ENCODE measurements at places on chromosomes 12 and 14. TPM values are rescaled to one million over a fixed set of nuclear protein-coding genes. Genes with fewer than 3 reads are reported as not detected.

- no peak for DNase-seq
Measured at GRCh38 chr14:25006961-25007795, 42.8 kb downstream of the STXBP6 start.

DNA sequence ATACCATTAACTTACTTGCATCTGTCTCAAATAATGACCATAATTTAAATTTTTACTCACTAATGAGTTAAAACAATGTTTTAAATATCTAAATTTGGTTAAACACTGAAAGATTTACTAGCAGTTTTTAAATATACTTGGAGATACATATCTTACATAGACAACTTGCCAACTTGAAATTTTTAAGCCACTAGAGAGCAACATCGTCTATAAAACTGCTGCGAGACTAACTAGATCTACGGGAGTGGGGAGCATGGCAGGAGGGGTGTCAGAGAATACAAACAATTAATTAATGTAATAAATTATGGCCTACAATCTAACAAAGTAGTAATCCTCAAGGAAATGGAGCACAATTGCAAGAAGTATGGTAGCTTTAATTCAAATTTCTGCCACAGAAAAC, 120.4 kb downstream of the LRRIQ1 start:
- no peak for DNase-seq

The COA8 gene
- 38.6 TPM for total RNA-seq

The LUM gene
- total RNA-seq = 0.19 TPM

The KRT85 gene
- not detected for total RNA-seq

The CHURC1 gene
- 24.3 TPM for total RNA-seq

DNA sequence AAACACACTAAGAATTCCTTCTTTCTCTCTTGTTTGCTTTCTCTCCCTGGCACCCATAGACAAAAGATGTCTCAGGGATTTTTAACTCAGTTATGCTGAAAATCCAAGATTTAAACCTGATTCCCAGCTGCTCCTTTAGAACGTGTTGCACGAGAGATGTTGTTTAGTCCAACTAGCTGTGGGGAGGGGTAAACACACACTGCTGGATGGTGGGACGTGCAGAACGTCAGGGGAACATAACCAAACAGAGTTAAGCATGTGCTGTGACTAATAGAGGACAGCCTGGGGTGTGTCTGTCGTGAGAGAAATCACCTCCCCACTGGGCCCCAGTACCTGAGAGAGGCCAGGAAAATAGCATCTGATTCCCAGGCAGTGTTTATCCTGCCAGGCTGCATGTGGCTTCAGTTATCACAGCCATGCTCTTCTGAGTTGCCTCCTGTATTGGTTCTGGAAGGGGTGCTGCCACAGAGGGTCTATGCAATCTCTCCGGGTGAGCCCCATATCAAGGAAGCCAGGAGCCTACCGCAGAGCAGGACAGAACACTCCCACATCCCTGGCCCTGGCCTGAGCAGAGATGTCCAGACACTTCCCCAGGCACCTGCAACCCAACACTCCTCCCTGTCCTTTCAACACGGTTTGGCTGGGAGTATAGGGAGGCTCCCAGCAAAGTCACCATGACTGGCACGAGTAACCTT, 112.7 kb upstream of the EGLN3 start:
- no peak for DNase-seq

DNA sequence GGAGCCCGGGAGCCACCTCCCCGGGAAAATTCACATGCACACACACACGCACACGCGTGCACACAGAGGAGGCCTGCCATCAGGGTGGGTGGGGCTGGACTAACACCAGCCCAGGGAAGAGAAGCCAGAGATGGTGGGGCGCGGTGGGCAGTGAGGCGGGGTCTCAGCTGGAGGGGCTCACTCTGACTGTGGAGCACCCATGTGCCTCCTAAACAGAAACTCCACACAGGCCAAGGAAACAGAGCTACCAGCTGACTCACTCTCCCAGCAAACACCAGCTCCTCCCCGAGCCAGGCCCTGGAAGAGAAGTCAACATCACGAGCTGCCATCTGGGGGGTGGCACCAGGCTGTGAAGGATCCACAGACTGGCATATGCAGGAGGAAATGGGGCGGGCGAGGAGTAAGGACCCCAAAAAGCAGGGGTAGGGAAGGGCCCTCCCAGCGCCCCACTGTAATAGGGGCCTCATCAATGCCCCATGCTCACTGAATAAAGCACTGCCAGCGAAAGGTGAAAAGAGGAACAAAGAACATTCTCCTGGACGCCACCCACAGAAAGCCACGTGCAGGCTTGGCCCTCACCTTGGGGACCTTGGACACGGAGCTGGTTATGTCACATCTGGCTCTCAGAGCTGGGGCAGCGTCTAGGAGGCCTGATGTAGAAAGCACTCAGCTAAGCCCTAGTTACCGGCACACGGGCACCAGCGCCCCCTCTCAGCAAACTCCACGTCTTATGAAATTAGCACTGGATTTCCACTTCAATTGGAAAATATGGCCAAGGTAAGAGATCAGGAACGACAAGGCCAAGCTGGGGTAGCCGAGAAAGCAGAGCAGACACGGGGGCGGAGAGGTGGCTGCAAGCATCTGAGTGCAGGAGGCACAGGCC, 8.4 kb upstream of the INF2 start:
- DNase-seq = peak; percentile 52

DNA sequence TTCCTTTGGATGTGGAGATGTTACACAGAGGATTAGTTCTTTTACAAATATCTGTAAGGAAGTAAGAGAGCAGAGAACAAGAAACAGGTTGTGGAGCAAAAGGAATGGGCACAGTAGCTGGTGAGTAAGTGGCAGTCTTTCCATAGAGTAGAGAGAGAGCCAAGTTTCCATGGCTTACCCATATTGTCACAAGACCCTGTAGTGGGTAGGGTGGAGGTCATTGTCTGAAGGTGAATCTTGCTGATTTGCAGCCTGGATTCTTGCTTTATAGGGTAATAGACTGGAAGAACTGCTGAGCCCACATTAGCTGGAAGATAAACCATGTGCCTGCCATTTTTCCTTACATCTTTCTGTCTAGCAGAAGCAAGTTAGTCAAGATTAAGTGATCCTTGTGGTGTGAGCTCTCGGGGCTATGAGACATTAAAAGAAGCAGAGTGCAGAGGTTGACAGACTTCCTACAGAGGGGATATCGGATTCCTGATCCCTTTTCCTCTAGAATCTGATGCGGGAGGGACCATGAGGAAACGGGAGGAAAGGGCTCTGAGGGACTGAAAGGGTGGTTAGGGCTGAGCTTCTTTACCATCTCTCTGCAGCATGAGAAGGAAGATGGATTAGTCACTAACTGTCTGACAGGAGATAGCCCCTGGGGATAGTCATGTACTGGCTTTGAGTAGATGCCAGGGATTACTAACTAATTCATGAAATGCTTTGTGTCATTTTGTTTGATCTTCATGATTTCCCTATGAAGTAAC, 44.0 kb upstream of the LRTM2 start:
- peak; percentile 12 for DNase-seq

DNA sequence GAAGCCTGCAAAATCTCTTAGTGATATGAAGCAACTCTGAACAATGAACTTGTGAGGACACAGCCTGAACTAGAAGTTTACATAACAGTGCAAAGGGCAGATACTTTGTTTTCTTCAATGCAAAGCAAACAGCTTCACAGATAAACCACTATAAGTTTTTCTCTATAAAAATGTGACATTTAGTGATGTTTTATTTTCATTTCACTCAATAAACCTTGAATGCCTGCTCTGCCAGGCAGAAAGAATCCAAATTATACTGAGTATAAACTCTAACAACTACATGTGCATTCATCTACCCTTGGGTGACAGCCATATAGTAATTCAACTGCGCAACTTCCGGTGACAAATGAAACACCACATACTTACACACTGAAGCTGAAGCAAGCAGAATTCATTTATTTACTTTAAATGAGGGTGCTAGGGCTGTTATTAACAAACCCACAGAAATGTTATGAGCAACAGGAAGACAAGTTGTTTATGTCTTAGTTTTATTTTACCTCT, 10.3 kb downstream of the DCP1B start:
- DNase-seq = no peak

DNA sequence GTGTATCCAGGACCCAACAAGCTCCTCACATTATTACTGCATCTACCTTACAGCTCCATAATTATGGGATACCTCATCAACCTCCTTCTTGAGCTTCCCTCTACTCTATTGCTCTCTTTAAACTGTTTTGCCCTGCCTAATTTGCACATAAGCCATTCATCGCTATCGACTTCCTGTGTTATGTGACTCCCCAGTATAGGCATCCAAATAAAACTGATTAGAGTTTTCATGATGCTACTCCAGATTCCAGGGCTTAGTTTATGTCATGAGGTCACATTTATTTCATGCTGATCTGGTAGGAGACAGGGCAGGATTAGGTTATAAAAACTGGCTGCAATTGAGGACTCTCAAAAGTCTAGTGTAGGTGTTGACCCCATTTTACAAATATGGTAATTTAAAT, 569.9 kb upstream of the MGAT4C start:
- DNase-seq = no peak

GRCh38 chr12:3545121-3545796, 54.3 kb downstream of the PRMT8 start:
- DNase-seq = no peak

The PPP1CC gene
- 629 TPM for total RNA-seq

GRCh38 chr14:100297320-100298300, 8.6 kb downstream of the SLC25A29 start:
- no peak for DNase-seq

GRCh38 chr12:66603461-66603860, 75.4 kb downstream of the GRIP1 start:
- no peak for DNase-seq

DNA sequence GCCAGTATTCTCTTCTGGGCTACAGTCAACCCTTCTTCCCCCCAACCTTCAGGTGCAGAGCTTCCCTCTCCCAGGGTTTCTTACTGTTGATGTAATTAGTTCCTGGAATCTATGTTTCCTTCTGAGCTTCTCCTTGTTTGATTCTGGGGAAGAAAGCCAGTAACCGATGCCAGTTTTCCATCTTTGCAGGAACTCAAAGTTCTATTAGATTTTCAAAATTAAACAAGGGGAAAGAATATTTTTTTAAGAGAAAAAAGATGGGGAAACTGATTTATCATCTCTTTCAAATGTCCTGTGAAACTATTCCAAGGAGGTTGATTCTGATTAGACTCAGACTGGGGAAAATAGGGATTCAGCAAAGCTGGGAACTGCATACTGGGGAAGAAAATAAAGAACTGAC, 17.9 kb upstream of the FAM234B start:
- DNase-seq = no peak

DNA sequence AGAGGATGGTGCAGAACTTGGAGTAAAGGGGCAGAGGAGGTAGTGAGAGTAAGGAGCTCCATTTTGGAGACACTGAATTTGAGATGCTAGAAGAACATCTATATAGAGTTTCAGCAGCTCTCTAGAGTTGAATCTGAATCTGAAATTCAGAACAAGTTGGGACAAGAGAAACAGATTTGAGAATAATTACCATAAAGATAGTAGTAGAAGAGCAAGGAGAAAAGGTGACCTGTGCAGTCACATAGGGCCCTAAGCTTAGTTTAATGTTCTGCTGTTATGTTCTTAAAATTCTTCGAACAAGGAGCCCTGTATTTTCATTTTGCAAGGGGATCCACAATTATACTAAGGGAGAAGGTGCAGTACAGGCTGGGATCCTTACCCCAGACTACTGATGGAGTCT, 7.4 kb downstream of the REM2 start:
- DNase-seq = no peak

The SAMD4A gene
- 4.6 TPM for total RNA-seq

GRCh38 chr12:61213646-61214045, 1046.6 kb upstream of the USP15 start:
- DNase-seq = no peak

- no peak for DNase-seq
Measured at GRCh38 chr12:96445691-96446583, 43.4 kb upstream of the CFAP54 start.

DNA sequence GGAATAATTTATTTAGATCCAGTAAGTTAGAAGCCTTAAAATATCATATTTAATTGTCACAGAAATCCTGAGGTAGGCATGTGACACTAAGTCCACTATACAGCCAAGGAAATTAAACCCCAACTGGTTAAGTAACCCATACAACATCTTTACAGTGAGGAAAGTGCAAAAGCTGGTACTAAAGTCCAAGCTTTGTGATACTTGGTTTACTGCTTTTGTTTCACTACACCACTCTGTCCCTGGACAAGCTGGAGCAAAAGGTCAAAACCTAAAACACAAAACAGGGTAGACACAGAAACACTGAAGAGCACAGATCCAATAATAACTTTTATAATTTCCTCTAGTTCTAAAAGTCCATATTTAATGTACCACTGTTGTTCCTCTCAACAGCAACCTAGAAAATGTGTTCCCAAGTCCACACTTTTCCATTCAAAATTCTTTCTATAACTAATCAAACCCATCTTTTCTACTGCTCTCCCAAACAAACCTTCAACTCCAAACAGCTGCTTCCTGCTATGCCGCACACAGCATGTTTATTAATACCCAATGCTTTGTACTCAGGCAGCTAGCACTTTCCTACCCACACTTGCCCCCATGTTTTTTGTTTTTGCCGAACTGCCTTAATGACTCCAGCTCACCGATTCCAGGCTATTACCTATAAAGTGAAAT, 90.9 kb downstream of the MED13L start:
- no peak for DNase-seq

DNA sequence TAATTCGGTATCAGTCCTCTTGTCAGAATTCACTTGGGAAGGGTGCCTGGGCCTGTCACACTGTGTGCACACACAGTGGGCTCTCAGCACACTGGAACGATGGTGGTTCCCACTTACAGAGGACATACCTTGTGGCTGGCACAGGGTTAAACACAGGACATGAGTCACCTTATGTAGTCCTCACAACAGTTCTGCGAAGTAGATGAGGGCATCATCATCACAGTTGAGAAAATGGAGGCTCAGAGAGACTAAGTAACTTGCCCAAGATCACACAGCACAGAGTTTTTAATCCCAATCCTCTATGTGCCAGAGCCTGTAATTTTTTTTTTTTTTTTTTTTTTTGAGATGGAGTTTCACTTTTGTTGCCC, 90.7 kb downstream of the NINJ2 start:
- no peak for DNase-seq

DNA sequence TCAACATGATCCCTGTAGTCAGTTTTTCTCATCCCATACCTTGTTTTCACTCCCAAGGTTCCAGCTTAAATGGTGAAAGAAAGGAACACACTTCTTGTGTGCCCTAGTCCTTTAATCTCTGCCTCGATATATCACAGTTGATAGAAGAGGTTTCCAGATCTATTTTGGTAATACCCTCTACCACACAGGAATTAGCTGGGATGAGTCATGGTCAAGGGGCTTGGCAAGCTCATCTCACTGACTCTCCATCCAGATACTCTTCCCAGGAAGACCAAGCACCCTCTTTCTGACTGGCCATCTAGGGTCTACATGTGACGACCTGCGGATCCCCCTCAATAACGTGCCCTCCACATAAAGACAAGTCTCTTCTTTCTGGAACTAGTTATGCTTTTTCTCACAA, 277.9 kb downstream of the ITPR2 start:
- no peak for DNase-seq

The SOAT2 gene
- not detected for total RNA-seq

GRCh38 chr12:106248312-106248845, 559 bp upstream of the CKAP4 start:
- peak; percentile 52 for DNase-seq

- DNase-seq = peak; percentile 89
Measured at GRCh38 chr12:52372216-52373154, 5.2 kb upstream of the KRT85 start.

Data from neural progenitor cell (in vitro differentiated cells).